ENCODE measurements at places on chromosomes 11 and 22.

- DNase-seq: no peak
Measured at GRCh38 chr11:120168960-120169681, 31.2 kb upstream of the TRIM29 start.

GRCh38 chr11:18265949-18266348 lies at the start of gene SAA1:
SAA1 (plus strand) TSS chr11:18266264; CDS start chr11:18266888, 624 bp downstream.
- no peak for DNase-seq

- DNase-seq: no peak
Measured at GRCh38 chr11:128422576-128423370, 164.6 kb downstream of the ETS1 start.

DNA sequence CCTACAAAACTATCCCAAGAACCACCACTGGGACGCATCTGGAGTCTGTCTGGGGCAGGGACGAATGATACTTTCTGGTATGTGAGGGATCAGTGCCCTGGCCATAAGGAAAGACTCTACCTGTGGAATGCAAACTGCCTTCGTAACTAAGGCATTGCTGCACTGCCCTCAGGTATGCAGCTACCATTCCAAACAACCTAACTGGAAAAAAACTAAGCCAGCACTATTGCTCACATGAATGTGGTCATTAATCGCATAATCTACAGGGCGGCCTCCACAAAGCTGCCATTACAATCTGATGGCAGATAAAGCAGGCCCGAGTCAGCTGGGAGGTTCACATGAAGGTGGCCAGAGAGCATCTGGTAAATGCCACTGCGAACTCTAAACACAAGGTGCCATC lies 3.9 kb downstream of the PACSIN2 start:
- no peak for DNase-seq

DNA sequence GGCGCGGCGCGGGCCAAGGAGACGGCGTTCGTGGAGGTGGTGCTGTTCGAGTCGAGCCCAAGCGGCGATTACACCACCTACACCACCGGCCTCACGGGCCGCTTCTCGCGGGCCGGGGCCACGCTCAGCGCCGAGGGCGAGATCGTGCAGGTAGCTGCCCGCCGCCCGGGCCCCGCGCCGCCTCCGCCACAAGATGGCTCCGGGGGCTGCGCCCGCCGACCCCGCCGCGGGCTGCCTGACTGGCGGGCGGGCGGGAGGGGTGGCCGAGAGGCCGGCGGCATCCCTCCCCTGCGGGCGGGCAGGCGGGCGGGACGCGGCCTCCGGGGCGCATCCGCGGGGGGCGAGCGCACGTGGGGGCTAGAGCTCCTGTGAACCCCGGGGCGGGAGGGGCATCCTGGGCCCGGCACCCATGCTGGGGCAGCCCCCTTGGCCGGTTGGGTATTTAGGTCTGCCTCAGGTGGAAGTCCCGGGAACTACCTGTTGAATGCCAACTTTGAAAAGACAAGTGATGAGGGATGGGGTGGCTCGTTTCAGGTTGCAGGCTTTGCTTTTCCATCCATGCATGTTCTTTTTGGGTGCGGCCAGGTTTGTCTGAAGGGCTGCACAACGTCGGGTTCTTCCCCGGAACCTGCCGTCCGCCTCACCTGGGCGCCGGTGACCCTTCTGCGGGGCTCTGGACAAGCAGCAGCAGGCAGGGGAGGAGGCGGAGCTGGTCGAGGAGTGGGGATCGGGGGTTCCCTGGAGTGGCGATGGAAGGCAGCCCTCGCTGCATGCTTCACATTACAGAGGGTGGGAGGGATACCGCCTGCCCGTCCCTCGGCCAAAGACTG lies 760 bp downstream of the ZNRF3 start:
- no peak for DNase-seq

DNA sequence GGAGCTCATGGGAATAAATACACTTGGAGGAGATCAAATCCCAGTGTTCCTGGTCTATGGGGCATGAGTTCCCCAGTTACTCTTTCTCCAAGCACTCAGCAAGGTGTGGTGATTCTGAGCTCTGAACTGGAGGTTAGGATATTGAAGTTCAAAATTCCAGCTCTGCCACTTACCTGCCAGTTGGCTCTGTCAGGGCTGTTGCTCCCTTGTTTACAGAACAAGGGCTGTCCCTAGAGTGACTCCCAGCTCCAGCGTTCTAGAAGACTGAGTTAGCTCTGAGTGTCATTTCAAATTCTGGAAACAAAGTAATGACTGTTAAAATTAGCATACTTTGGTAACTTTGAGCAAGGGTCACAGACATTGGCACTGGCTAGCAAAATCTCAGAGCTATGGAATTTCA lies 69.7 kb upstream of the ZBED5 start:
- DNase-seq: no peak

GRCh38 chr11:1438967-1439330 lies 47.6 kb downstream of the MOB2 start:
- no peak for DNase-seq

GRCh38 chr11:102933627-102934026 lies 21.9 kb downstream of the MMP13 start:
- no peak for DNase-seq

DNA sequence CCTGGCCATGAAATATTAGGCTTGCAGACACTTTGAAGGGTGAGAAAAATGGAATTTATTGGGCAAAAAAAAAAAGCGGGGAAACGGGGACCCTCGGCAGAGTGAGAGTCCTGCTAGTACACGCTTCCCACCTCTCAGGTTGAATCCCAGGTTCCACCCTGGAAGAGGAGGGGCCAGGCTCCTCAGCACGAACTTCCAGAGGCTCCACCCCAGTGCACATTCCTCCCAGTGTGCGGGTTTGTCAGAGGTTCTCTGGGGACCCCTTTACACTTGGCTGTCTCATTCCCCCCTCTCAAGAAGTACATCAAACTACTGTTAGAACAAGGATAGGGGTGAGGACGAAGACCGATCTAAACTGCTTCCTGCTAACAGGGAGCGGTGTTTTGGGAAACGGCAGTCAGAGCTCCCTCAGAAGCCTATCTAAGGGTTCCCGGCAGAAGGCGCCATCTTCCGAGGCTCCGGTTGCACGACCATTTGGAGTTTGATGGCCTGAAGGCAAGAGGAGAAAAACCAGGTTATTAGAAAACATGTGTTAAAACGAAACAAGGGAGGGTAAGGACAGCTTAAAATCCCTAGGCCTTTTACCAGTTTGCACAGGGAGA lies 27.5 kb downstream of the FOLR3 start:
- no peak for DNase-seq

Data from esophagus squamous epithelium (tissue), 5 donors.